ENCODE measurements at places on chromosomes 6 and 20. TPM values are rescaled to one million over a fixed set of nuclear protein-coding genes. Genes with fewer than 3 reads are reported as not detected.
A peak's percentile ranks its signal among the peaks of the same experiment; 100 is the strongest.

The AIF1 gene
- not detected for total RNA-seq

- no peak for DNase-seq
Observed at GRCh38 chr6:125639466-125640020, 109.9 kb upstream of the HEY2 start.

DNA sequence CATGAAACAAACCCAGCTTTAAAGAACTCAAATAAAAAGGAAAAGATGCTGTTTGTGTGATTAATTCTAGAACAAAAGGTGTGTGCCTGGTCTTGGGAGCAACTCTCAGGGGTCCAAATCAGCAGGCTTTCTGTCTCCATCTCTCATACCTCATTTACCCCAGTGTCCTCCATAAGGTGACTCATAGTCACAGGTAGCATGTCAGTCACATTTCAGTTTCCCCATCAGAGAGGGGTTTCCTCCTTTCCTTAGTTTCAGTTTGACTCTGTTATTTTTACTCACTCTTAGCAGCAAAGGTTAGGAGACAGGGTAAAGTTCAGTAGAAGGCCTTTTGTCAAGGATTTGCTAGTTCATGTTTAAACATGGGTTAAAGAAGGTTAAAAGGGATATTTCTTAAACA, 46.2 kb downstream of the OGFRL1 start:
- DNase-seq = no peak

DNA sequence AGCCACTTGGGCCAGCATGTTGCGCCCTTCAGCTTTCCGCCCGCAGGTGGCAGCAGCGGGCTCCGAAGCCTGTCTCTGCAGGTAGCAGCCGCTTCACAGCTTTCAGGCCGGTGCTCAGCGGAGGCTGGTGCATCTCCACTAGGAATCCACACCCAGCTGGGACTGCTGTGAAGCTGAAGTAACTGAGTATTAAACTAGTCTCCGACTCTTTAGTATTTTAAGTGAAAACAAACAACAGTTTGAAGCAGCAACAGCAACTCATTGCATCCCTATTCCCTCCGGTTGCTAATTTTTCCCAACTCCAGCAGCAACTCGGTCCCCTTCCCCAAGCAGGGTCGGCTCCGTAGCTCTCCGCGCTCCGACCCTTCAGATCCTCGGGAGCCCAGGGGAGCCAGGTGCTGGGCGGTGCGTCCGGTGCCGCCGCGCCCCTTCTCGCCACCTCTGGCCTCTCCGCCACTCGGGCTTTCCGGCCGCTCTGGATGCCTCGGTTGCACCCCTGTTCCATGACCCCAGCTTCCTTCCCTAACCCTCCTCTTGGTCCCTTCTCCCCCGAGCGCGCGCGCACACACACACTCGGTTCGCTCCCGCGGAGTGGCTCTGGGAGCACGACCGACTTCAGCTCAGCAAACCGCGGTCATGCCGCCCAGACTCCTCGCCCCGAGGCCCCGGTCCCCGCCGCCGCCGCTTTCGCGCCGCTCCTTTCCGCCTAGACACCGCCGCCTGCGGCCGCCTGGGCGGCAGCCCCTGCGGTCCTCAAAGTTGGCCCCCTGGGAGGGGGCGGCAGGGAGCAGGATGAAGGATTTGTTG, 765 bp upstream of the NKAIN2 start:
- DNase-seq = peak; percentile 78
